ENCODE measurements at places on chromosomes 5 and 9.

- peak; percentile 5 for DNase-seq
Observed at GRCh38 chr5:134989266-134989830, 21.6 kb downstream of the CATSPER3 start.

DNA sequence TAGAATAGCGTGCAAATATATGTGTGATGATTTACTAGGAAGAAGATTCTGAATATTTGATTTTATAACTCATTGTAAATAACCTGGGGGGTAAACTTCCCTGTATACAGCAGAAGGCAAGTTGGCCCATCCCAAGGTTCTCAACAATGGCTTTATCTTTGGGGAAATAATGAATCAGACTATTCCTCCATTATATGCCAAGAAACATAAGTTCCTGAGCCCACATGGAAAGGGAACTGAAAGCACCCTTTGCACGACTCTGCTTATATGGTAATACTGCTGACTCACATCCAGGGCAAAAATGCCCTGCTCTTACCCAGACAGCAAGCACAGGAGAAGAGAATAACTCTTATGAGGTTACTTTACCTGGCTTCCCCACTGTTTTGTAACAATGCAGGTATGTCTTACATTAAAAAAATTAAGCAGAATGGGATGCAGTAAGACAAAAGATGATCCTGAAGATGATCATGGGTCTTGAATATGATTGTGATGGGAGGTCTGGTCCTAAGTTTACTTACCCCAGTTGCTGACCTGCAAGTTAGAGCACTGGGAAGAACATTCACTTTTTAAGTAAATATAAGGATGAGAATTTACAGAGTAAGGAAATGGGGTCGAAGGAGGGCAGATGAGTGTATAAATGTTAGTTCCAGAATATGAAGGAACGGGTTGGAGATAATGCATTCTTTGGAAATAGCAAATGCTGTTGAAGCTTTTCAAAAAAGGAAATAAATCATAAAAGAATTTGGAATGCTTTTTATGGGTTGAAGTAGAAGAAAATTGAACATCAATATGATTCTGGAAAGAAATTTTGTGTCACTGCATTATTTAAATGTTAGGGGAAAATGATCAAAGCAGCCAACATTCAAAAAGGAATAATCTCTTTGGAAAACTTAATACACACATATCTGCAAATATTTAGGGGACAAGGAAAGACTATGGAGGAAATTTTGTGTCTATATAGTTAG is 428.4 kb upstream of the MPDZ start:
- peak; percentile 96 for DNase-seq

DNA sequence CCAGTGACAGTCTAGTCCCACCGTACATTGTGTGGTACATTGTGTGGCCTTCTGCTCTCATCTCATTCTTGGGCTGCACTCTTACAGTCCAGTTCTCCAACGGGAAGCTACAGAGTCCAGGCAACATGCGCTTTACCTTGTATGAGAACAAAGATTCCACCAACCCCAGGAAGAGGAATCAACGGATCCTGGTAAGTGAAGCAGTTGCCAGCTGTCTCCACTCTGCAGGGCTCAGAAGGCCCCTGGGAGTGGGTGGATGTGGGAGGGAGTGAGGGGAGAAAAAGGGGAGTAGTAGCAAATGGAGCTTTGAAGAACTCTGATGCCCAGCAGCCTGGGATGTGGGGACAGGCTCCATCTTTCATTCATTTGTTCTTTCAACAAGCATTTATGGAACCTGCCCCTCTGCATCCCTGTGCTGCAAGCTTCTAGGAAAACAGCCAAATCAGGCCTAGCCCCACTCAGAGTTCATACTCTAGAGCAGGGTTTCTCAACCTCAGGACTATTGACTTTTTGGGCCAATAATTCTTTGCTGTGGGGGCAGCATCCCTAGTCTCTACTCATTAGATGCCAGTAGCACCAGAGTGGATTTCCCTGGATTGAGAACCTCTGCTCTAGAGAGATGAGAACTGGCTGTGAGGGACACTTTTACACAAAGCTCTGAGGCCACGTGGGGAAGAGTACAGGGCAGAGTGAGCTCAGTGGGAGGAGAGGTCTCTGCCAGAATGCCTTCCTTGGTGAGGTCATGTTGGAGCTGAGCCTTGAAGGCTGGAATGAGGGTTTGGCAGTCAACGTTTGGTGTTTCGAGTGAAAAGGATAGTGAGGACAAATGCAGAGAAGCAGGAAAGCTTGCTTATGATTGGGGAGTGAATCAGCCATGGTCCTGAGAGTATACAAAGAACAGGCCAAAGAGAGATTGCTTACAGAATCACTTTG is 1.1 kb downstream of the POLR1E start:
- peak; percentile 94 for DNase-seq

GRCh38 chr9:109411069-109411761 is 86.9 kb downstream of the PTPN3 start:
- no peak for DNase-seq
